ENCODE measurements at places on chromosomes 1 and 21.

- no peak for DNase-seq
Observed at GRCh38 chr1:82391712-82392111, 591.0 kb downstream of the ADGRL2 start.

DNA sequence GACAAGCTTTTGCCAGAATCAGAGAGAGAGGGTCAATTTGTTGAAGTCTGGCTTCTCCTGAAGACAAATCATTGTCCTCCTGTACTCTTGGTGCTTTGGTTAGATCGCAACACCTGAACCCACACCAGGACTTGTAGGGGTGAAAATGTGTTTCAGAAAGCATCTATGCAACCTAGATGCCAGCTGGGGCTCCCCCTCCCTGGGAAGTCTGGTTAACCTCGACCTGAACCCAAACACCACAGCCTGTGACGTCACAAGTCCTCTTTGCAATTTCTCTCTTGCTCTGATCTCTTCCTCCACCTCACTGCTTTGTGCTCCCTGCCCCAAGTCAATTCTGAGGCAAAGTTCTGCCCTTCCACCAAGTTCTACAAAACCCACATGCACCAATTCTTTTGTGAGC lies 42.8 kb upstream of the USP24 start:
- peak; percentile 16 for DNase-seq

DNA sequence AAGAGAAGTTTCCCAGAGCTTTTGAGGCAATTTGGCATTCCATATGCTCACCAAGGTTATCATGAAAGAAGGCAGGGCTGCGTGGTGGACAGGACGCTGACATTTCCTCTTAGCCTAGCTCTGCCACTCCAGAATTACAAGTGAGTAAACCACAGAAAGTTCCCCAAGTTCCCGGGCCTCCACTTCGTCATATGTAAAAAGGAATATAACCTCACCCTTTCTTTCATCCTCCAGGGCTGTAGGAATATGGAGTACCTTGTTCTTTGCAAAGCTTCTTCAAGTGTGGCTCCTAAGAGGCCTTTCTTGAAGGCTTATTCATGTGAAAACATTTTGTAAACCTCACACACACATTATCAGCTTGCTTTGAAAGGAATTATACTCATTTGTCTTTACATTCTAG lies 210.2 kb downstream of the GREM2 start:
- no peak for DNase-seq

GRCh38 chr21:28944296-28944695 lies 48.4 kb downstream of the LTN1 start:
- DNase-seq = no peak

GRCh38 chr1:2337501-2337900 lies 53.9 kb downstream of the MORN1 start:
- DNase-seq = no peak

- DNase-seq = no peak
Observed at GRCh38 chr21:46295177-46295770, 9.1 kb downstream of the YBEY start.

DNA sequence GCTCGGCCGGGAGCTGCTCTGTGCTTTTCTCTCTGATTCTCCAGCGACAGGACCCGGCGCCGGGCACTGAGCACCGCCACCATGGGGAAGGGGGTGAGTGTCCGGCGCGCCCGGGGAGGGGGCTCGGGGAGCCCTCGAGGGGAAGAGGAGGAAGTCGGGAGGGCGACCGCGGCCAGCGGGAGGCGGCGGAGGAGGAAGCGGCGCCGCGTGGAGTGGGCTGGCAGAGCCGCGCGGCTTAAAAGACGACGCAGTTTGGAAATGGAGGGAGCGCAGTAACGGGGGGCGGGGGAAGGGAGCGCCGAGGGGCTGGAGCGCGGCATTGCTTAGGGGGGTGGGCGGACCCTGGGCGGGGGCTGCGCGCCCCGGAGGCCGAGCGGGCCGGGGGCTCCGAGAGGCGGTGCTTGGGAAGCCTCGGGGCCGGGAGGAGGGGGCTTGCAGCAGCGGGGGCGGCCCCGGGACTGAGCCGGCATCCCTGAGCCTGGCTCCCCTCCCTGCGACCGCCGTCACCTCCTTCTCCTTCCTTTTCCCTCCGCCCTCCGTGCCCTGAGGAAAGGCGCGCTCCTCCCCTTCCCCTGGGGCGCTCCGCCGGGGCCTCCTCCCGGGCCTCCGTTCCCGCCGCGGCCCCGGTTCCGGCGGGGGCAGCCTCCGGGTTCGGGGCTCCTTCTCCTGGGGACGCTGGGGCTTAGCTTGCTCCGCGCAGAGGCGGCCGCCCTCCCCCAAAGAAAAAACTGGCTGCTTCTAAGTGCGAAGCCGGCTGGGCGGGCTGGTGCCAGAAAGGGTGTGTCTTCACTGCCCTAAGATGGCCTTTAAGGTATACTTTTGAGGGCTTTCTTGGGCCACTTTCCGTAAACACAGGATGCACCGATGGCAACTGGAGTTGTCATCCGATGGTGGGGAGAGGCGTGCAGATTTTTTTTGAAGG lies 648 bp downstream of the ATP1A1 start:
- DNase-seq = peak; percentile 69

- DNase-seq = no peak
Observed at GRCh38 chr1:242800521-242800920, 276.0 kb upstream of the PLD5 start.

GRCh38 chr1:6800745-6801144 lies 15.5 kb downstream of the CAMTA1 start:
- DNase-seq = no peak

GRCh38 chr1:36365381-36365780 lies 20.3 kb downstream of the STK40 start:
- no peak for DNase-seq

DNA sequence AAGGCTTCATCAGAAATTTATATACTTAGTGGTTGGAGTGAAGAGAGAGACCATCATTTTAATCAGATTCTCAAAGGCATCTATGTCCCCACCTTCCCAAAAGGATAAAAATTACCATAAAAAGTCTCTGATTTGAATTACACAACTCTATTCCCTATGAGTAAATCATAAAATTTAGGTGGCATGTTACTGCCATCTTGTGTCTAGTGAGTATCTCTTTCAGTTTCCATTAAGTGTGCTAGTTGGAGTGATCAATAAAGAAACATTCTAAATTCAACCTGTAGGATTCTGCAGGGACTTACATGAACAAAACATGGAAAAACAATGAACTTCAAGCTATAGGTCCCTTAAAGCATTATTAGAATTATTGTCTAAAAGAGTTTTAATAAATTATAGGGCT lies 655.4 kb downstream of the LTN1 start:
- DNase-seq = peak; percentile 1
